Ascending aorta (tissue), 2 donors: ENCODE measurements at places on chromosomes 2 and 18. TPM values are rescaled to one million over a fixed set of nuclear protein-coding genes. Genes with fewer than 3 reads are reported as not detected.

DNA sequence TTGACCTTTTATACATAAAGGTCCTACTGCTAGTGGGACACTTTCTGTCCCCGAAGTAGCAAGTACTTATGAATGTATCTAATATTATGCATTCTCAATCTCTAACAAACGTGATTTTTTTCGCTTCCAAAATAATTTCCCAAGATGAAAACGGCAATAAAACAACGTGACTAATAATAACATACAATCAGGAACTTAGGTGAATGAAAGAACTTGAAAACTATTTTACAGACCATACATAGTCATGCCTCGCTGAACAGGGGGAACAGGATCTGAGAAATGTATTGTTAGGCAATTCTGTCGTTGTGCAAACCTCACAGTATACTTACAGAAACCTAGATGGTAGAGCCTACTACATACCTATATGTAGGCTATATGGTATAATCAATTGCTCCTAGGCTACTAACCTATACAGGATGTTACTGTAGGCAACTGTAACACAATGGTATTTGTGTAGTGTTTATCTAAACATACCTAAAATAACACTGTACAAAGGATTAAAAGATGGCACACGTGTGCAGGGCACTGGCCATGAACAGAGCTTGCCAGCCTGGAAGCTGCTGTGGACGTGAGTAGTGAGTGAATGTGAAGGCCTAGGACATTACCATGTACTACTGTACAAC, 2.5 kb downstream of the RTN4 start:
- H3K4me1 ChIP-seq: peaks cover 22% of the 10 kb centered on the region
- no peaks in the 10 kb centered on the region for H3K27me3 ChIP-seq
- peak overlapping the region; percentile 96 for H3K27ac ChIP-seq
- no peaks in the 10 kb centered on the region for H3K36me3 ChIP-seq

DNA sequence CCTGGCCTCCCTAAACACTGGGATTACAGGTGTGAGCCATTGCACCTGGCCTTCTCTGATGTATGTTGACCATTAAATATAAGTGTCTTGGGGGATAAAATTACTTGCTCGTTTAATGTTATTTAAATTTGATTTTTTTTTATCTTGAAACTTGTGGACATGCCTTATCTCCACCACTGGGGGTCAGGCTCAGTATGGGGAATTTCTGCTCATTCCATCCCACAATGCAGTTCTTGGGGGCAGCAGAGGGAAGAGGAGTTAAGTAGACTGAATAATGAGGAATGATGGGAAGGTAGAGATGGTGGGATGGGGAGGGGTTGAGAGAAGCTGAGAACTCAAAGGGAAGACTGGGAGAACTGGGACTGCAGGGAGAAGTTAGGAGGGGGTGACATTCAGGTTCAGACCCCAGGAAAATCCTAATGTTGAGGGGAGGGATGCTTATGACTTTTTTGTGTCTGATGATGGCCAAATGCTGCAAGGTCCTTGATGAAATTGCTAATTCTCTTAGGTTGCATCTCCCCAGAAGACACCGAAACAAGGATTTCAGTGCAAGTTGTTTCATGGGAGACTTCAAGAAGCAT, 174.2 kb downstream of the MIB1 start:
- no peaks in the 10 kb centered on the region for H3K27me3 ChIP-seq
- no peak for DNase-seq
- H3K27ac ChIP-seq: no peak overlapping the region
- H3K4me3 ChIP-seq: no peak overlapping the region

DNA sequence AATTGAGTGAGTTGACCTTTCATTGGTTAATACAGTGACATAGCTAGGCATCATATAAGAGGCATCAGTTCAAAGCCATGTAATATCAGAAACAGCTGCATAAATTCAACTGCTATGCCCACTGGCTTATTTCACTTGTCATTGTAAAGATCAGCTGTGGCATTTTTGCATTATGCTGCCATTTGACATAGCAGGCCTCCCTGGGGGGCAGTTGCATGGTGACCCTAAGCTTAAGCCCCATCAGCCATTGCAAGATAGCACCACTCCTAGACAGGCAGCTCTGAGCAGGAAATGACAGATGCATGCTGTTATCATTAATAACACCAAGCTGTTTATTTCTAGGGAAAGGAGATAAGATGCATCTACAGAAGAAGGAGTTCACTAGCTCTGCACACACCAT, 233.4 kb upstream of the CNTNAP5 start:
- H3K27ac ChIP-seq: no peak overlapping the region
- H3K36me3 ChIP-seq: no peaks in the 10 kb centered on the region
- H3K4me3 ChIP-seq: no peak overlapping the region
- DNase-seq: no peak
- no peaks in the 10 kb centered on the region for H3K4me1 ChIP-seq
- no peaks in the 10 kb centered on the region for H3K27me3 ChIP-seq

DNA sequence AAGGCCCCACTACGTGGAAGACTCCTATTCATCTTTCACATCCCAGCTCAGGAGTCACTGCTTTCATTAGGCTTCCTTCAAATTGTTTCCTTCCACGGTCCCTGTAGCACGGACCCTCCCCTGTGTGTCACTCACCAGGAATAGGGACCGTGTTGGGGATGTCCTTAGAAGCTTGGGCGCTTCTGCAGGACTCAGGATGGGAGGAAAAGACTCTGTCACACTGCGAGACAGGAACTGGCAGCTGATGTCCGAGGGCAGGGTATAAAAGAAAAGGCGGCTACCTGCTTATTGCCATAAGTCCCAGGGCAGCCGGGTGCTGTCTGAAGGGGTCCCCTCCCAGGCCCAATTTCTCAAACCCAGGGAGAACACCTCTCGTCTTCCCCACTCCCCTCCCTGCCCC, 79.1 kb downstream of the BCL2L11 start:
- H3K4me1 ChIP-seq: no peaks in the 10 kb centered on the region
- no peaks in the 10 kb centered on the region for H3K36me3 ChIP-seq
- H3K27ac ChIP-seq: no peak overlapping the region
- DNase-seq: peak; percentile 37
- H3K27me3 ChIP-seq: no peaks in the 10 kb centered on the region

DNA sequence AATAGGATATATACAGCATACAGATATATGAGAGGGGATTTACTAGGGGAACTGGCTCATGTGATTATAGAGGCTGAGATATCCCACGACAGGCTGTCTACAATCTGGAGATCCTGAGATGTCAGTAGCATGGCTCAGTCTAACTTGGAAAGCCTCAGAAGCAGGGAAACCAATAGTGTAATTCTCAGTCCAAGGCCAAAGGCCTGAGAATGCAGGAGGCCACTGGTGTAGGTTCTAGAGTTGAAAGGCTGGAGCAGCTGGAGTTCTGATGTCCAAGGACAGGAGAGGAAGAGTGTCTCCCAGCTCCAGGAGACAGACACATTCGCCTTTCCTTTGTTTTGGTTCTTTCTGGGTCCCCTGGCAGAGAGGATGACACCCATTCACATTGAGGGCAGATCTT, 20.1 kb upstream of the CCBE1 start:
- no peaks in the 10 kb centered on the region for H3K36me3 ChIP-seq
- H3K27me3 ChIP-seq: no peaks in the 10 kb centered on the region
- no peak overlapping the region for H3K27ac ChIP-seq
- no peaks in the 10 kb centered on the region for H3K4me1 ChIP-seq
- DNase-seq: no peak
- H3K4me3 ChIP-seq: no peak overlapping the region

GRCh38 chr2:127088706-127089105, 18.2 kb downstream of the BIN1 start:
- H3K36me3 ChIP-seq: no peaks in the 10 kb centered on the region
- H3K27me3 ChIP-seq: no peaks in the 10 kb centered on the region
- no peak overlapping the region for H3K4me3 ChIP-seq
- H3K27ac ChIP-seq: no peak overlapping the region

- H3K27ac ChIP-seq: no peak overlapping the region
- no peak overlapping the region for H3K4me3 ChIP-seq
- no peaks in the 10 kb centered on the region for H3K36me3 ChIP-seq
- no peaks in the 10 kb centered on the region for H3K27me3 ChIP-seq
Measured at GRCh38 chr18:54116541-54117257, 107.8 kb downstream of the MBD2 start.

The STAT4 gene
- total RNA-seq: 0.85 TPM

The G6PC2 gene
- not detected for total RNA-seq

The MYO5B gene
- 0.21 TPM for total RNA-seq

The NETO1 gene
- total RNA-seq: not detected

The PSMA8 gene
- total RNA-seq: not detected

The UNC80 gene
- 0.11 TPM for total RNA-seq
